ENCODE measurements at places on chromosomes 1 and 21. TPM values are rescaled to one million over a fixed set of nuclear protein-coding genes. Genes with fewer than 3 reads are reported as not detected.

DNA sequence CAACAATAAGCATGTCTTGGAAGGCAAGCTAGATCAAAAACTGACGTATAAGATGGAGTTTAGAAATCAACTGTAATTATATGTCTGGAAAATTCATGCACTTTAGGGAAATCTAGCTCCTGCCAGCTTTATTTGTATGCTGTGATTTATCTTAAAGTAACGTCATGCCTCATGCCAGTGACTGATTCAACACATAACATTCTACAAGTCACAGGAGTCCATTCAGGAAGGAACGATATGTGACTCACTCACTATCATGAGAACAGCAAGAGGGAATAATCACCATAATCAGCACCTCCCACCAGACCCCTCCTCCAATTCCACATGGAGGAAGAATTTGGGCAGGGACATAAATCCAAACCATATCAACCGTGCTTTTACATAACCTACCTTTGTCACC lies 682.4 kb upstream of the ADAMTS5 start:
- no peak overlapping the region for H3K4me3 ChIP-seq
- H3K36me3 ChIP-seq, result peaks cover 6% of the 10 kb centered on the region
- no peaks in the 10 kb centered on the region for H3K4me1 ChIP-seq

Gene ZNF593OS
- not detected for total RNA-seq

Gene KLF17
- not detected for total RNA-seq

DNA sequence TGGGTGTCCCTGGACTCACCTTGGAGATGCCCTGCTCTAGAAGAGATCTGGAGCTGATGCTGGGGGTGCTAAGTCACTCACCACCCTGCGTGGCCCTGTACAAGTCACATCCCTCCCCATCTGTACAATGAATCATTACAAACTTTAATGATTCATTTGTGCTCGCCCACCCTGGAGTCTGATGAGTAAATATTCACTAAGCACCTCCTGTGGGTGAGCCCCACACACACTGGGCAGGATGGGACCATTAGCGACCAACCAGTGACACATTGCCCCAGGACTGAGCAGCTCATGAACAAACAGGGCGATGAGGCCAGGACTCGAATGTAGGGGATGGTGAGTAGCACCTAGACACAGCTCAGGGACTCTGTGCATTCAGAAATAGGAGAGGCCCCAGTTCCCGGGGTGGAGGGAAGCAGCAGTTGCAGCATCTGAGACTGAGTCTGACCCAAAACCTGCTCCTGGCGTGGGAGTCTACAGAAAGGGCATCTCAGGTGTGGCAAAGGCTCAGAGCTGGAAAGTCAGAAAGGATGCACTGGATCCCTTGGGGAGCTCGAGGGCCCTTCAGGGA lies 18.1 kb upstream of the PDZK1IP1 start:
- H3K27me3 ChIP-seq, result peaks cover 72% of the 10 kb centered on the region
- H3K4me3 ChIP-seq, result peak overlapping the region; percentile 52
- no peak overlapping the region for H3K27ac ChIP-seq
- DNase-seq, result no peak

Gene GBP6
- total RNA-seq, result not detected

DNA sequence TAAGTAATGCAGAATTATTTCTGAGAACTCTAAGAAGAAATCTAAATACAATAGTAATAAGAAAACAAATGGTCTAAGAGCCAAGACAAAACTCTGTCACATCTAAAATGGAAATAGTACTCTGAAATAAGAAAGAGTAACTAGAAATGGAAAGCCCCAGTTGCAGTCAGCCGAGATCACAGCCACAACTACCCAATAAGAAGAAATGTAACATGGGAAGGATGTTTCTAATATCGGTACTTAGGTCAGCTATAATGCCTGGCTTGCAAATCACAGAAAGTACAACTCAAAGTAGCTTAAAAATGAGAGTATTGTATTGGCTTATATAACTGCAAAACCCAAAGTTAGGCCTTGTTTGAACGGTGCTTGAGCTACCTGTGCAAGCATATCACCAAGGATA lies 58.6 kb upstream of the USP25 start:
- H3K4me1 ChIP-seq, result no peaks in the 10 kb centered on the region
- DNase-seq, result no peak
- no peaks in the 10 kb centered on the region for H3K27me3 ChIP-seq
- no peaks in the 10 kb centered on the region for H3K36me3 ChIP-seq
- H3K27ac ChIP-seq, result no peak overlapping the region

GRCh38 chr1:151815716-151816327 lies 10.6 kb upstream of the LINGO4 start:
- no peak overlapping the region for H3K4me3 ChIP-seq
- no peaks in the 10 kb centered on the region for H3K36me3 ChIP-seq
- no peak for DNase-seq
- no peaks in the 10 kb centered on the region for H3K27me3 ChIP-seq
- no peak overlapping the region for H3K27ac ChIP-seq
- 0 out of 2 replicates have a peak, but pooled peaks cover 2% of the 10 kb centered on the region for H3K4me1 ChIP-seq

DNA sequence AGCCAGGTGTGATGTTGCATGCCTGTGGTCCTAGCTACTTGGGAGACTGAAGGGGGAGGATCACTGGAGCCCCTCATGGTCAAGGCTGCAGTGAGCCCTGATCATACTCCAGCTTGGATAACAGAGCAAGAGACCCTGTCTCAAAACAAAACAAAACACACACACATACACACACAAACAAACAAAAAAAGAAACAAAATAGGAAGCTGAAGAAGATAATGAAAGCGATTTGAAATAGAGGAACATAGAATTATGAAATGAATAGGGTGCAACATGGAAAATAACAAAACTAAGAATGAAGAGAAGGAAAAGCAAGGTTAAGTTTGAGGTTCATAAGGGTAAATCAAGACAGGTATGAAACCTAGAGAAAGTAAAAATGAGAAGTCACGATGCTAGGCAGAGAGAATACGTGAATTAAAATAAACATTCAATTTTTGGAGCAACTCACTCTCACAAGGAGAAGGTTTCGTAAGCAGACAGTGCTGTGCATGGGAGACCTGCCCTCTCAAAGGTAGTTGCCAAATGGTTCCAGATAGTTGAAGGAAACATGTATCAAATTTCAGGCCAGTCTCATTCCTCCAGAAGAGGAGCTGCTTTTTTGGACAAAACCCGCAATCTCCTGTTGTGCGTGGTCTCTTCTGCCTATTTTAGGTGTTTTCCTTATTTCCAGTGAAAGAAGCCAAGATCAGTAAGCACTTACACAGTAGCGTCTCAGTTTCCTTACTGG lies 3.3 kb downstream of the CD46 start:
- no peaks in the 10 kb centered on the region for H3K27me3 ChIP-seq
- H3K36me3 ChIP-seq, result peaks cover 40% of the 10 kb centered on the region
- H3K4me3 ChIP-seq, result peak overlapping the region; percentile 22
- DNase-seq, result no peak

DNA sequence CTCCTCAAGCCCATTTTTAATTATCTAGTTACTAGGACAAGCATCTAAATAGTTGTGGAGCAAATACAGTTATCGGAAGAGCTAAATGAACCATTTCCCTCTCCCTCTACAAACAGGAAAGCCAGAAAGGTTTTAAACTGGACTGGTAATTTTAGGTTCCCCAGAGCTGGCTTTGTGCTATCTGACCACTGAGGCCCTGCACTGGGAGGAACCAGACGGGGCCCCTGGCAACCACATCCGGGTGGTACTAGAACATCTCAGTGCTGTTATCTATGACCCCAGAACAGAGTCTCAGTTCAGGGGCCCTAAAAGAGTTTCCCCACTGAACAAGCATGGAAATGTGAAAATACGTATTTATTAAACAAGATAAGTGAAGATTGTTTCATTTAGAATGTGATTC lies 7.7 kb upstream of the RSPH1 start:
- H3K27me3 ChIP-seq, result peaks cover 5% of the 10 kb centered on the region
- H3K4me3 ChIP-seq, result no peak overlapping the region
- H3K27ac ChIP-seq, result no peak overlapping the region
- DNase-seq, result no peak
- no peaks in the 10 kb centered on the region for H3K36me3 ChIP-seq

Measured in WTC11 (cell line).